ENCODE measurements at places on chromosomes 7 and 10.
A peak's percentile ranks its signal among the peaks of the same experiment; 100 is the strongest.

DNA sequence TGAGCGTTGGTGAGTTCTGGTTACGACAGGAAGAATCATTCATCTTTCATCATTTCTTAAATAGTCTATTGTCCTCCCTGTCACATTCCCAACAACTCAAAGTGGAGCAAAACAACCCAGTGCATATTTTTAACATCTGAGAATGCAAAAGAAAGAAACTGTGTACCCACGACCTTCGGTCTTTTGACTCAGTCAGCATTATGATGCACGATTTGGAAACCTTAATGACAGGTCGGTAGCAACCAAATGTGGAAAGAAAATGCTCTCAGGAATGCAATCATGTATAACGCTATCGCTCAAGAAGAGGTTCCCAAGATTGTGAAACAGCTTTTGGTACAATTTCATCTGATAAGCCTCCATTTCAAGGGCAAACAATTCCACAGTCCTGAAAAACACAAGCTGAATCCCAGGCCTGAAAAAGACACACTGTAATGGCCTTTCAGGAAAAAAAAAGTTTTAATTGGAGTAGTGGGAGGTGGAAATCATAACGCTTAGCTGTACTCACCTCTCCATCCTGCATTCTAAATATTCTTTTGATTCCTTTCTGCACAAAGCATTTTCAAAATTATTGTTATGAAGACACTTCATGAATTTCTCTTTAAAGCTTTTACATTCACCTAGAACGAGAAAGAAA, 2.6 kb downstream of the COX19 start:
- DNase-seq, result no peak

GRCh38 chr7:33562996-33563395, 342.3 kb upstream of the BMPER start:
- DNase-seq, result no peak

- no peak for DNase-seq
Observed at GRCh38 chr10:44154956-44155355, 229.9 kb downstream of the CXCL12 start.

GRCh38 chr7:47307311-47307710, 274.6 kb downstream of the TNS3 start:
- no peak for DNase-seq

DNA sequence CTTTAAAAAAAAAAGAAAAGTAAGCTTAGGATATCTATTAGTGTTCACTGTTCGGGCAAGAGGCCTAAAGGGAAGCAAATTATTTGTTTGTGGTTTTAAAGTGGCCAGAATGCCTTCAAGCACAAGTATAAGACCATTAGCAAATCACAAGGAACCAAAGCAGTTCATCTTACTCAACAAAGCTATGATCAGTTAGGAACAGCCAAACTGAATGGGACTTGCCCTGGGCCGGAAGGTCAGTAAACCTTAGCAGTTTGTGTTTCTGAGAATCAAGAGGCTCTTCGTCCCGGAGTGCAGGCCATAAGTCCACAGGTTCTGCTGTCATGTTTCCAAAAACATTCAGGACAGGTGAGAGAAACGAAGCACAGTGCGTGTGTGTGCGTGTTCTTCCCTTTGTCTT, 4.5 kb downstream of the FBXW4 start:
- DNase-seq, result no peak

- no peak for DNase-seq
Observed at GRCh38 chr7:95881597-95881996, 109.2 kb downstream of the DYNC1I1 start.

GRCh38 chr10:103885617-103886016, 30.2 kb upstream of the SH3PXD2A start:
- no peak for DNase-seq

GRCh38 chr10:9209105-9209798, 1154.8 kb downstream of the GATA3 start:
- DNase-seq, result peak; percentile 45
